Upper lobe of right lung (tissue), 1 donor: ENCODE measurements at places on chromosomes 2 and 18.

DNA sequence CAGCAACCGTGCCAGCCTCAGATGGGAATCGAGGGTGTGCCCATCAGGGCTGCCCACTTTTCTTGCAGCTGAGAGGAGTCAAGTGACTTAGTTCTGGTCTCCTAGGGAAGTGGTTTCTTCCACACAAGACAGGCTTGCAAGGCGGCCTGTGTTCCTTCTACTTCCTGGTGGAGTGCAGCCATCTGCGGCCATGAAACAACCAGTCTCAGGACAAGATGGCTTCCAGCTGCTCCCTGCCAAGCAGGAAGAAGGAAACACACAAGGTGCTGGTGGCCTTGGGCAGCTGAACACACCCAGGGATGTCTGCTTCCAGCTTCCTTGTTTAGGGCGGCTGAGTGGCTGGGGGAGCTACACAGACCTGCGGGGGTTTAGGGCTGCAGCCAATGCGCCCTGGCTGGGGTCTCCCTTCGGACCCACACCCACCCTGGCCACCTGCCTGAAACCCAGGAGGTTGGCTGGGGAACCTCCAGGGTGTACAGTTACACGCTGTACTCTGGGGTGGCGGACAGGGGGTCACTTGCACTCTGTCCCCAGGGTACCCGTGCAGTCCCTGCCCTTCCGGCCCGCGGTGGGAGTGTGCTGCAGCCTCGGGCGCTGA, 34.7 kb downstream of the PTPN18 start:
- no peak for DNase-seq

- no peak for DNase-seq
Measured at GRCh38 chr2:133641942-133642725, 73.9 kb upstream of the NCKAP5 start.

- no peak for DNase-seq
Measured at GRCh38 chr2:48233005-48233404, 296.9 kb upstream of the STON1 start.

- no peak for DNase-seq
Measured at GRCh38 chr2:99085421-99085820, 56.1 kb upstream of the C2orf15 start.

DNA sequence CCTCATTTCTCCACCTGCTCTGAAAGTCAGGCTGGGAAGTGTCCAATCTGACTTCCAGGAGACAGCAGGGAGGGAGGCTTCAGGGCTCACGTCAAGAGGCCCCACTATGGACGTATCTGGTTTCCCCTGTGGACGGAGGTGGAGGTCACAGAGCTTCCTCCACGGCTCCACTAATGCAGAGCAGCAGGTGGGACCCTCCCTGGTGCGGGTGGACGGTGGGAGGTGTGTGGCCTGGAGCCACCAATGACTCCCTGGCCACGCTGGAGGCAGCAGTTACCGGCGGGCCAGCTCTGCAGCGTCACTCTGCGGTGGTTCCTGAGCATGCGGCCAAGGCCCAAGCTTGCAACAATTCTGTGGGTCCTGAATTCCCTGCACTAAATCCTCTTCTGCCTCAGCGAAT, 9.0 kb downstream of the CRACDL start:
- DNase-seq: no peak

DNA sequence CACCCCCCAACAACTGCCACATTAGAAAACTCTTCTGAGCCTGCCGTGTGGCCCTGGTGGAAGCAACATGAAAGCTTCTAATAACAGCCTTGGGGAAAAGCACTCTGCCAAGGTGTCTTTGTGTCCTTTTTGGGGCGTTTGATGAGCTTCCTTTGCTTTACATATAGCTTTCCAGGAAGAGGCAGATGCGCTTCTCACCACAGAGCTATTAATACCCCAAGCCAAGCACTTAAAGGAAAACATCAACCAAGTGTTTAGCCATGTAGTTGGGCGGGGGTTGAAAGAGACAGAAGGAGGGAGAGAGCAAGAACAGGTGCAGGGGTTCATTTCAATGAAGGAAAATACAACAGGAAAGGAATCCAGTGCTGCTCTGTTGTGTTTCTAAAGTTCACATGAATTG, 176.1 kb downstream of the VAPA start:
- no peak for DNase-seq

- no peak for DNase-seq
Measured at GRCh38 chr2:157312866-157313486, 12.6 kb downstream of the ERMN start.

GRCh38 chr2:153474407-153474806, 4.2 kb downstream of the RPRM start:
- DNase-seq: no peak

DNA sequence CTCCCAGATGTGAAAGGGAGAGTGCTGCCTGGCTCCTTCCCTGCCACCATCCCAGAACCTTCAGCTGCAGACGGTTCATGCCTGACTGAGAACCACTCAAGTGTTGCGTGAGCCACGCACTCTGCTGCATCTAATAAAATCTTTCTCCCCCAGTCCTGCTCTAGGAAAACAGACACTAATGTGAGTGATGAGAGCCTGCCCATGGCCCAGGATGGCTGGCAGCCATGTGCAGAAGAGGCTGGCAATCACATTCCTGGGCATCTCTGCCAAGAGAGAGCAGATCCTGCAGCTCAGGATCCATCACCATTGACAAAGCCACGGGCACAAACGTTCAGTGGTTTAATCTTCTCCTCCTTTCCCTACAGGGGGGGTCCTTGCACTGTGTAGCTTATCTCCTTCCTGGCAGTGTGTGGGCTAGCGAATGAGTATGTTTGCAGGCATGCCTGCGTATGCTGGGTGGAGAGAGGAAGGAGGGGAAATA, 477.5 kb downstream of the SLC4A3 start:
- DNase-seq: no peak

- no peak for DNase-seq
Measured at GRCh38 chr2:3516831-3517230, 2.5 kb downstream of the ADI1 start.

DNA sequence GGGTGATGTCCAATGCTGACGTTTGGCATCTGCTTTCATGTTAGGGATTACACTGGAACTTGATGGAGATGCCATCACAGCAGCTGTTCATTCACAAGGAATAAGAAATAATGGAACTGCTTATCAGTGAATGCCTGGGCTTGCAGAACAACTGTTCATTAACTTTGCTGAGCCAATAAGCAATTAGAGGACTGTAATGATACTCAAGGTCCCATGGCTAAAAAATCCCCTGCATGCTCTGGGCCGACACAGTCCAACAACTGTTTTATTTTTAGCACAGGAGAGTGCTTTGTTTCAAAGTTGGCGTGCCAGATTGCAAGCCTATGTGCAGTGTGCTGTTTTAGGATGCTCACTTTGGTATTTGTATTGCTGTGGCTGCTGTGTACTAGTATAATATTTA, 408.0 kb upstream of the RGPD4 start:
- no peak for DNase-seq

GRCh38 chr18:3409811-3410210, 40.2 kb upstream of the TGIF1 start:
- no peak for DNase-seq

GRCh38 chr2:162734287-162734686, 104.3 kb downstream of the KCNH7 start:
- DNase-seq: no peak

DNA sequence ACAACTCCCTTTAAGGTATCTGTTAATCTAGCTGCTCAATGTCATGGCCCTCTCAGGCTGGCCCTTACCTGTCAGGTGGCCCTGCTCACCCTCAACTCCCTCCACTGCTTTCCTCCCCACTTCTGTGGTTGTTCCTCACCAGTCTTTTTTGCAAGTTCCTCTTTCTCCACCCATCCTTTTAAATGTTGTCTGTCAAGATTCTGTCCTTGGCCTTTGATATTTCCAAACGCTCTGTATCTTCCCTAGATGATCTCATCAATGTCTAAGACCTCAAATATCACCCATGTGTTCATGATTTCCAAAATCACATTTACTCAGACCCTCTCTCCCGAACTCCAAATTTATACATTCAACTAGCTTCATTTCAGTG, 3.5 kb downstream of the PTPN2 start:
- DNase-seq: no peak

DNA sequence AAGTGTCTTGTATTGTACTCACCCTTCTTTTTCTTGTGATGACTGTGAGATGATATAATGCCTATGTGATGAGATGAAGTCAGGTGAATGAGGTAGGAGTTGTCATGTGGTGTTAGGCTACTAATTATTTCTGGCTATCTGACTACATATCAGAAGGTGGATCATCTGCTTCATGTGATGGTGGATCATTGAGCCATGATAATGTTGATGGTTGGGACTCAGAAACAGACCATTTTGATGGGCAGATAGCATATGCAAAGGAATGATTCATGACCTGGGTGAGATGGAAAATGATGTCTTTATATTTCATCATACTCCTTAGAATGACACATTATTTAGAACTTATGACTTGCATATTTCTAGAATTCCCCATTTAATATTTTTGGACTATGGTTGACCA, 19.5 kb downstream of the ANKRD30B start:
- no peak for DNase-seq

DNA sequence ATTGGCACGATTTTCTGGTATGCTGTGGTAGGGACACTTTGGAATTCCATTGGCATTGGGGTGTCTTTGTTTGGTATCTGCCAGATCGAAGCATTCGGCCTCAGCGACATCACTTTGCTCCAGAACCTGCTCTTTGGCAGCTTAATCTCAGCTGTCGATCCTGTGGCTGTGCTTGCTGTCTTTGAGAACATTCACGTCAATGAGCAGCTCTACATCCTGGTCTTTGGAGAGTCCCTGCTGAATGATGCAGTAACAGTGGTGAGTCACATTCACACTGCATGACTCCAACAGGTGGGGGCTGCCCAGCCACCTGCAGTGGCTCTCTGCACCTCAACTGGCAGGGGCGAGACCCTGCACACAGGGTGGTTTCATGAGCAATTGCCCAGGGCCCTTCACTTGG, 38.4 kb downstream of the SLC9A2 start:
- DNase-seq: no peak

DNA sequence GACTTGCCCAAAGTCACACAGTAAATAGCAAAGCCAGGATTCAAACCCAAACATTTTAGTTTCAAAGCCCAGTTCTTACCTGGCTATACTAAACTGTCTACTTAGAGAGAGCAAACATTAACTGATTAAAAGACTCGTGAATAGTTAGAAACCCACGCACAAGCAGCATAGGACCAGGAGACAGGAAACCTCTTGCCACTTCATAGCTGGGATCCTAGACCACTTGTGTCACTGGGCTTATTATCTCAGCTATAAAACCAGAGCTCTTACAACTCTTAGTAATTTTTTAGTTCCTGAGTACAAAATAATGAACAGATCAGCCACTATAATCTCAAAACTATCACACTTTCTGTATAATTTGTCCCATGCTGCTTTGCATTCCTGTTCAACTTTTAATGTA, 2.4 kb upstream of the AAK1 start:
- no peak for DNase-seq

DNA sequence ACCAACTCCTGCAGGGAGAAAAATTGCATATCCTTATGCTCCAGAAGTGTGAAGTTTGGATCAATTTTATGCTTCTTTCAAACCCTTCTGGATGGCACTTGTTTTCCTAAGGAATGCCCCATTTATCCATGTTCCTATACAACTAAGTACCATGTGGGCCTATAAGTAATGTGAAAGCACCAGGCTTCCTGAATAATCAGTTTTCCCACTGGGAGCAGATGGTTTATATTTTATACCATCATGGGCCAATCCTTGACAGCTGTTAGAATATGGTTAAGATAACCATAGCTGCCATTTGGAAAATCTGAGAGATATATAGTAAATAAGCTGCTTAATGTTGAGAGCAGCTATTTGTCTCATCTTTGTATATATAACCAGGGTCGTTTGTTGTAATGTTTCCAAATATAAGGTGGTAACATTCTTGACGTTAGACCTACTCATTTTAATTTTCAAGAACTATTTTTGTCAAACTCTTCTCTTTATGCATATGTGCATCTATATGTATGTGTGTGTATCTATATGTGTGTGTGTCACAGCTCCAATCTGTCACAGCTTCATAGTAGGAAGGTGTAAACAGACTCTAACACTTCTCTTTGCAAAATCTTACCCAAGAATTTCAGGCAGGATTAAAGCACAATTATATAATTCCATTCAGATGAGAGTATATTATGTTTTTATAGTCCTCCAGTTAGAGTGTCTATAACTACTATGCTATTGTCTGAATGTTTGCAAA, 458.7 kb upstream of the GCFC2 start:
- no peak for DNase-seq

GRCh38 chr2:83633423-83633822, 825.7 kb downstream of the SUCLG1 start:
- DNase-seq: no peak

DNA sequence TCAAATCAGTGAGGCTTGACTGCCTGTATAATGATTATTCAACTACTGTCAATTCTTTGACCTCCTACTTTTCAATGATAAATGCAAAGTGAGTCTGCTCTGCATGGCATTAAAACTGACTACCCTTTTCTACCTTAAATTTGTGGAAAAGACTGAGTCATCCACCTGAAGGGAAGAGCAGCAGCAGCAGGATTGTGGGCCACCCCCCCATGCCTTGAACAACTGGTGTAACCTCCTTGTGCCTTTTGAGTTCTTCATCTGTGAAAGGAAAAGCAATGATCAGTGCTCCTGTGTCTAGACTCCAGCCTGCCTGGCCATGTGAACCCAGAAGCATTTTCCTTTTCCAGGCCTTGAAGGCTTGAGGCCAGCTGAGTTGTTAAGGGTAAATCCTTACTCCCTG, 102.9 kb downstream of the OSR1 start:
- no peak for DNase-seq

DNA sequence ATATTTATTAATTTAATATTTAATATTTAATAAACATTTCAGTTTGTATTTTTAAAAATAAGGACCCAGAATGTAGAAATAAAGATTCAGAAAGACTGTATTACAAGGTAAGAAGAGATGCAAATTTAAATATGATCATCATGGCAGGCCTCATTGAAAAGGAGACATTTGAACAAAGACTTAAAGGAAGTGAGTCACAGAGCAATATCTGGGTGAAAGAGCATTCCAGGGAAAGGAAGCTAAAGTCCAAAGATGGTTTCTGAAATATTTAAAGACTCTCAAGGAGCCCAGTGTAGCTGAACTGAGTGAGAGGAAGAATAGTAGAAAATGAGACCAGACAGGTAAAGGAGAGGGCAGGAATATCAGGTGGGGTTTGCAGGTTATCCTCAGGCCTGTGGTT, 5.9 kb downstream of the SCYGR4 start:
- no peak for DNase-seq
